Fibroblast of skin of right quadriceps (primary cell): ENCODE measurements at places on chromosomes 11 and 22.
A peak's percentile ranks its signal among the peaks of the same experiment; 100 is the strongest.

- no peak for DNase-seq
Measured at GRCh38 chr11:99271527-99271926, 250.8 kb downstream of the CNTN5 start.

- no peak for DNase-seq
Measured at GRCh38 chr11:44596525-44597276, 31.2 kb downstream of the CD82 start.

DNA sequence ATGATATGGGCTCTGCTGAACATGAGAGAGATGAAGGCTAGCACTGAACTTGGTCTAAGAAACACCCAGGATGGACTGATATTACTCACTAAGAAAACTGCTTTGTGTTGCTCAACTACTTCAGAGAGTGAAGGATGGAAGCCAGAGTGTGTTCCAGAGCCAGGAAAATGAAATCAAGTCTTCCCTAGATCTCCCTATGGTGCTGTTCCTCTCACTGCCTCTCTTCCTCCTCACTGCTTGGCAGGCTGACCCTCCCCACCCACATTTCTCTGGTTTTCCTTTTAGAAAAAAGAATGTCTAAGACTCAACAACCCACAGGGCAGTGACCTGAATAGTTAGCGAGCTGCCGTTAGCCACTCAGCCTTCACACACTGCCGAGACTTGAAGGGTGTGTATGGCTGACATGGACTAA is 65.6 kb downstream of the CCDC81 start:
- DNase-seq, result peak; percentile 64

GRCh38 chr11:83649528-83649855 is 363.3 kb upstream of the CCDC90B start:
- no peak for DNase-seq

GRCh38 chr11:87966694-87967093 is 208.5 kb downstream of the RAB38 start:
- peak; percentile 45 for DNase-seq

- DNase-seq, result no peak
Measured at GRCh38 chr22:24504540-24504939, 9.4 kb downstream of the UPB1 start.

DNA sequence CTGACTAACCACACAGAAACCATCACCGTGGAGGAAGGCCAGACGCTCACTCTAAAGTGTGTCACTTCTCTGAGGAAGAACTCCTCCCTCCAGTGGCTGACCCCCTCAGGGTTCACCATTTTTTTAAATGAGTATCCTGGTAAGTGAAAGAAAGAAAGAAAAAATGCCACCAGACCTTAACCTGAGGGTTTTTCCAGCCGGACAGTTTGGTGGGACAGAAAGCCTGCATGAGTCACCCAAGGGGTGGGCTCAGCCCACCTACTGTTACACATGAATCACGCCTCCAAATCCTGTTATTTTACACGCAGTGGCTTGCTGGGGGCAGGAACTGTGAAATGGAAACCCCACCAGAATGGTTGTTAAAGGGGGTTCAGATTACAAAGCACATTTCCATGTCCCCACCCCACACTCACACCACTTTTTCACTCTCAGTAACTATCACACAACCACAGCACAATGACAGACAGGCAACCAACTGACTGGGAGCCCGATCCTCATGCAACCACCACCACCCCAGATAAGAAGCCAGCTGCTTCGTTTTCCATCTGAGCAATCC is 11.9 kb downstream of the CRTAM start:
- peak; percentile 66 for DNase-seq

- DNase-seq, result no peak
Measured at GRCh38 chr11:128289048-128289447, 298.3 kb downstream of the ETS1 start.

GRCh38 chr22:18905540-18906409 is at the start of gene DGCR6:
Gene DGCR6 (plus strand): TSS chr22:18906320. CDS start chr22:18906375, 55 bp downstream.
- DNase-seq, result no peak

GRCh38 chr11:57649826-57650738 is at the start of gene YPEL4:
Gene YPEL4 (minus strand): TSS chr11:57649912. CDS start chr11:57647107, 2,805 bp downstream.
- DNase-seq, result peak; percentile 83

DNA sequence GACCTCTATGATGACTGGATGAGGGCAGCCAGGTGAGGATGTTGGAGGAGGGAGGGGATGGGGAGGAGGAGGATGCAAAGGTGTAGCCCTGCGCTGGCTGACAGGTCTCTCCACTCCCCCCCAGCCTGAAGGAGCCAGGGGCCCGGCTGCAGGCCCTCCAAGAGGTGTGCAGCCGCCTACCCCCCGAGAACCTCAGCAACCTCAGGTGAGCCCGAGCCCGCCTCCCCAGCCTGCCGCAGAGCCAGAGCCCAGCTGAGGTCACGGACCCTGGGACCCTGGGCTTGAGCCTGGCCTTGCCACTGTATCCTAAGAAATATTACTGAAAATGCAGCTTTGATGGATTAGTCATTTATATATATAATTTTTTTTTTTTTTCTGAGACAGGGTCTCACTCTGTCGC is 7.8 kb downstream of the SH3BP1 start:
- DNase-seq, result no peak

- no peak for DNase-seq
Measured at GRCh38 chr11:1968454-1969002, 21.4 kb downstream of the MRPL23 start.

DNA sequence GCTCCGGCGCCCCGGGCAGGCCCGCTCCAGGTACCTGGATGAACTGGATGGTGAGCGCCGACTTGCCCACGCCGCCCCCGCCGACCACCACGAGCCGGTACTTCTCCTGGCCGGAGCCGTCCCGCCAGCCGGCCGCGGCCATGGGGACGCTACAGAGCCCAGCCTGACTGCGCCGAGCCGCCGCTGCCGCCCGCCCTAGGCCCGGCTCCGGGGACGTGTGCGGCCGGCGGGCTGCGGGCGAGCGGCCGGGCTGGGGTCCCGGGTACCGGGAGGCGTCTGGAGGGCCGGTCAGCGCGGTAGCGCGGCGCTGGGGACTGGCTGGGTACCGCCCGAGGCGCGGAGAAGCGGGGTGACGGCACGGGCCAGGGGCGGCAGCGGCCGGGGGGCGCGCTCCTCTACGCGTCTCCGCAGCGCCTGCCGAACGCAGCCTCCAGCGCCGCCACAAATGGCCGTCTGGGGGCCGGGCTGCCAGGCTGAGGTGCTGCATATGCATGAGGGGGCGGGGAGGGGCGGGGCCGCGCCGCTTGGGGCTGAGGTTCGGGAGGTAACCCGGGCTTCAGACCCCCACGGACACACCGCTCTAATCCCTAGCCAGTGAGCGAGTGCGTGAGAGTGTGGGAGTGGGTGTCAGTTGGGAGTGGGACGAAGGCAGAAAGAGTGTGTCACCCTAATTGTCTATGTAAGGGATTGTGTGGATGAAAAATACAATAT is at the start of gene RRAS2:
RRAS2 (minus strand) TSS at position 455 of the 711 bp plus-strand sequence; CDS start at position 142, 313 bp downstream.
- peak; percentile 76 for DNase-seq

GRCh38 chr11:132396318-132396717 is 1025.9 kb downstream of the NTM start:
- DNase-seq, result no peak

DNA sequence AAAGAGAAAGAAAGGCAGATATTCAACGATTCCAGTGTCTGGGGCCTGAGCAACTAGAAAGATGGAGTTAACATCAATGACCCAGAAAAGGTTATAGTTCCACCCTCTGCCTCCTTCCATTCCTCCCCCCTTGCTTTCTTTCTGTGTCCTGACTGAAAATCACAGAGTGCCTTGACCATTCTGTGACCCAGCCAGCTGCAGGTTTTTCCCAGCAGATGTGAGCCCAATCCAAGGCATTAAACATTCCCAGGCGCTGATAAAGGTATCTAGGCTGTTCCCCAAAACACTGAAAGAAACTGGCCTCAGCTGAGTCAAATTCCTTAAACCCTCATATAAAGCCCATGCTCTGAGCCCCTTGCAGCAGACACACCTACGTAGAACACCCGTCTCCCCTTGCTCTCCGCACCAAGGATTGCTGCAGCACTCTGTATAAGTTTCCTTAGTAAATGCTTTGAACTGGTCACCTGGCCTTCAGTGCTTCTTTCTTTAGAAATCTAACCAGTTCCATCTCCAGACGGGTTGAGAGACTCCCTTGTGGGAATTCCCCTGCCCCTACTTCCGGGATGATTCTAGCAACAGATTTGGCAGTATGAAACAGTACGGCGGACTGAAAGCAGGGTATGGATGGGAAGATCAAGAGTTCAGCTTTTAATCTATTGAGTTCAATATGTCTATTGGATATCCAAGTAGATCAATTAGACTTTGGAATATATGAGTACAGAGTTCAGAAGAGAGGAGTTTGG is 48.8 kb upstream of the ZC3H12C start:
- no peak for DNase-seq

GRCh38 chr11:122343210-122343609 is 227.2 kb upstream of the BLID start:
- DNase-seq, result peak; percentile 89

GRCh38 chr11:326842-327580 is 6.4 kb upstream of the IFITM3 start:
- peak; percentile 42 for DNase-seq

DNA sequence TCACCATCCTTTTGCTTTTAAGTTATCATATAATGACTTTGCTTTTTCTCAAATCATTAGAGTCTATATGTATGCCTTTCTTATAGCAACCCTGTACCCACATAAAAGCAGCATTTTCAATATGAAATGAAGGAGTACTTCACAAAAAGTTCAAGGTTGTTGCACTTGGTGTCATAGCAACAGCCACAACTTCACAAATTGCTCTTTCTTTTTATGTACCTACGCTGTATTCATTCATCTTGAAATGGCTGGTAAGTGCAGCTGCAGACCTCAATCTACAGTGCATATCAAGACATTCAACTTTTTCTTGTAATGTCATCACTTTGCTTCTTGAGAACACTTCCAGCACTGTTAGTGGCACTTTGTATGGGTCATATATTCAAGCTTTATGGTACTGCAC is 18.6 kb downstream of the CWC15 start:
- DNase-seq, result no peak

- DNase-seq, result no peak
Measured at GRCh38 chr22:19103880-19104821, 18.1 kb downstream of the DGCR2 start.

- no peak for DNase-seq
Measured at GRCh38 chr11:68036141-68036716, 2.6 kb upstream of the TCIRG1 start.

DNA sequence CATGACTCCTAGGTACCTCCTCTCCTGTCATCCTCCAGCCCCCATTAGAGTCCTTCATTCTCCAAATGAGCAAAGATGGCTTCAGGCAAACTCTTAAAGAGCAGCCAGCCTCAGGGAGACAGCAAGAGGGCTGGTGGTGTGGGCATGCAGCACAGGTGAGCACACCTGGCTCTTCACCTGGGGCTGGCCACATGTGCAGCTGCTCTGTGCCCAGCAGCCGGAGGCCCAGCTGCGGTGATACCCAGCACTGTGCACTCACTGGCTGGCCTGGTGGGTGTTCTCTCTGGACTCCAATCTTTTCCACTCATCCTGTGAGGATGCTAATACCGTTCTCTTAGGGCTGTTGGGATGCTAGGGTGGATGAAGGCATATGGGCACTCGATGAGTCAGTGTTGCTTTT is 106.1 kb upstream of the PARVA start:
- no peak for DNase-seq

DNA sequence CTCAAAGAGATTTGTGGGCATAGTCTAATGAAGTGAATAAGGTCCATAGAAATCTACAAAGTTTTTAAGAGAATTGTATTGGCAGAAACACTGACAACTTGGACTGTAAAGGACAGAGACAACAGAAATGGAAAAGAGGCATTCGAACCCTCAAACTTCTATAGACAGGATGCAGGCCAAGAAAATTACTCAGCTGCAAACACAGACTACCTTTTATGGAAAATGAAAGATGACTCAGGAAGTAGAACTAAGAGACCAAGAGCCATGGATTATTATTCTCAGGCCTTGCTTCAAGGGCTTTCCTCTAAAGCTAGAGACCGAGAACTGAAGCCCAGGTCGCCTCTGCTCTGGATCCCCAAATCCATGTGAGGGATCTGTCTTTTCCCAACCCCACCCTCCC is 3.8 kb upstream of the PELI3 start:
- no peak for DNase-seq

- no peak for DNase-seq
Measured at GRCh38 chr22:20999350-21000206, 2.3 kb downstream of the THAP7 start.

DNA sequence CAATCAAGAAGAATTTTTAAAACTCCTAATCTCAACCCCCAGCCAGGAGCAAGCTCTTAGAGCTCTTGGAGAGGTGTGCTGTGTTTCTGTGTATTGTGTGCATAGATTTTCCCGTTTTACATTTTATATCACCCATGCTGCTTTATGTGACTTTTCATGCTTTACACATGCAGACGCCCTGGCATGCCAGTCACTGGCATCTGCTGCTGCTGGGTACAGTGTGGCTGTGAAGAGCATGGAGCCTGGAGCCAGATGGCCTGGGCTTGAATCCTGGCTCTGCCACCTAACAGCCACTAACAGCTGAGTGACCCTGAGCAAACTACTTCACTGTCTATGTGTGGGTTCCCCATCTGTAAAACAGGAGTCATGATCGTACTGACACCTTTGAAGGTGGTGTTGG is 23.1 kb downstream of the POLR3H start:
- no peak for DNase-seq

GRCh38 chr11:14967581-14968243 is 4.4 kb downstream of the CALCA start:
- DNase-seq, result no peak

- peak; percentile 75 for DNase-seq
Measured at GRCh38 chr11:117319214-117319840, 3.3 kb upstream of the BACE1 start.

DNA sequence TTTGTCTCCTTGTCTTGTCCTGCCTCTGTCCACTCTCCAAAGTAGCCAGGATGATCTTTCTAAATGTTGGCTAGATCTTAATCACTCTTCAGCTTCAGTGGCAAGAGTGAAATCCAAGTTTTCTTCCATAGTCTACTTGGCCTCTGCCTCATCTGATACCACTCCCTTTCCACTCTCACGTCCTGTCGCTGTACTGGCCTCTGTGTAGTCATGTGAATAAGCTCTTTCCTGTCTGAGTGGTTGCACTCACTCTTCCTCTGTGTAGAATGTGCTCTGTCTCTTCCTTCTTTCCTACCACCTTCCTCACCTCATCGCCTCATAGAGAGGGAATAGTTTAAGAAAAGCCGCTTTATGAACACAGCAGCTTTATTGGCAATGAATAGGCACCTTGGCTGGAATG is 86.5 kb downstream of the WNT11 start:
- DNase-seq, result no peak

DNA sequence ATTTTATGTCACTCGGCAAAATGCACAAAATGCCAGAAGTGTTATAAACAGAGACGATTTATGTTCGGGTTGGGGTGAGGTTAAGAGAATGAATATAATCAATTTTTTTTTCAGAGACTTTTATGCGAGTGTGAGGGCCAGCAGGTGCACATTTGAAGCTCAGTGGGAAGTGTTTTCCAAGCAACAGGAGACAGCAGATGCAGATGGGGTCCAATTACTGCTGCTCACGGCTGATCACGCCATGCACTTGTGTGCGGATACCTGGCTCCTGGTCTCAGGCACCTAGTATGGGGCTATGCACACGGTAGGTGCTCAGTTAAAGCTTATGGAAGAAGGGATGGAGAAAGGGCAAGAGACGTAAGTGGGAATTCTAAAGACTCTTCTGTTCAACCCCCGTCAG is 249.1 kb downstream of the MIAT start:
- DNase-seq, result no peak
